NCI-H1417 (cell line): ENCODE measurements at places on chromosomes 12 and 14.

DNA sequence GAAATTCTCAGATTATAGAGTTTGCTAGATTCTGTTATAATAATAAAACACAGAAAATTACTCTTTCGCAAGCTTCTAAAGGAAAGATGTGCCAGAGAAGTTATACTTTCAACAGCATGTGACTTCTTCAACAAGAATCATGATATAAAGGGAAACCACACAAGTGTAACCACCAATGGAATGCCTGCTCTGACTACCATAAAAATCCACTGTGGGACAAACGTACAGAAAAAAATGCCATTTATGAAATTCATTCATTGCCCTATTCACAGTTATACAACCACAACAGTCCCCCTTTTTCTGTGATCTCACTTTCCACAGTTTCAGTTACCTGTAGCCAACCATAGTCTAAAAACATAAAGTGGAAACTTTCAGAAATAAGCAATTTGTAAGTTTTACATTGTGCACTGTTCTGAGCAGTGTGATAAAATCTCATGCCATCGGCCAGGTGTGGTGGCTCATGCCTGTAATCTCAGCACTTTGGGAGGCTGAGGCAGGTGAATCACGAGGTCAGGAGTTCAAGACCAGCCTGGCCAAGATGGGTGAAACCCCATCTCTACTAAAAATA is 3.2 kb downstream of the CATSPERB start:
- DNase-seq: no peak

DNA sequence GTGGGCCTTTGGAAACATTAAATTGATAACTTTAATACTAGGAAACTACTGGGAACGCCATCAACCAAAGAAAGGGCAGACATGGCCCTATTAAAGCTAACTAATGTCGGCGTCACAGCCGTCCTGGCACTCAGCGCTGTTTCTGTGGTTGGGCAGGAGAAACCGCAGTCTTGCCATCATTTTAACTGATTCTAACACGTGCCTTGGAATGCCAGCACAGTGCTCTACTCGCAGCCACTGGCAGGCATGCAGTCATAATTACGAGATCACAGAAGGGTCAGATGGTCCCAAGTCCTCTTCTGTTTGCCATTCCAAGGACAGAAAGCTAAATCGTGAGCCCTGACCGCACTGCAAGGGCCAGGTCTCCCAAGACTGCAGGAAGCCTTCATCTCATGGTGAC is 75.2 kb downstream of the RIMBP2 start:
- no peak for DNase-seq

DNA sequence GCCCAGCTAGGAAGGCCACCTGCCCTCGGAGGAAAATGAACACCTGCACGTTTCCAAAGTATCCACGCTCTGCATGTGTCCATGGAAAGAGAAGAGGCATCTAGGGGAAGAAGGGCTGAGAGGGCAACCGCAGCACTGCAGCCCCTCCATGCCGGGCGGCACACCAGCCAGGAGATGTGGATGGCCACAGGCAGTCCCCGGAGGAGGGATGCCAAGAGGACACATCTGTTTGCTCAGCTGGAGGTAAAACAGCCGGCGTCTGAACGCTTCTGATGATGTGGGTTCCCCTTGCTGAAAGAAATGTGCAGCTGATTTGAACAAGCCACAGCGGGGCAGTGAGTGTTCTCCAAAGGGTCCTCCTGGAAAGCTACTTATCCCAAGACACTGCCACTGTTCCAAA is 34.0 kb downstream of the CHGA start:
- DNase-seq: peak; percentile 95

GRCh38 chr12:66304296-66304900 is 2.1 kb downstream of the HELB start:
- no peak for DNase-seq
